DMS79 (cell line): ENCODE measurements at places on chromosomes 7 and 10.

- no peak for DNase-seq
Measured at GRCh38 chr7:142872106-142872675, 13.4 kb downstream of the TRPV6 start.

DNA sequence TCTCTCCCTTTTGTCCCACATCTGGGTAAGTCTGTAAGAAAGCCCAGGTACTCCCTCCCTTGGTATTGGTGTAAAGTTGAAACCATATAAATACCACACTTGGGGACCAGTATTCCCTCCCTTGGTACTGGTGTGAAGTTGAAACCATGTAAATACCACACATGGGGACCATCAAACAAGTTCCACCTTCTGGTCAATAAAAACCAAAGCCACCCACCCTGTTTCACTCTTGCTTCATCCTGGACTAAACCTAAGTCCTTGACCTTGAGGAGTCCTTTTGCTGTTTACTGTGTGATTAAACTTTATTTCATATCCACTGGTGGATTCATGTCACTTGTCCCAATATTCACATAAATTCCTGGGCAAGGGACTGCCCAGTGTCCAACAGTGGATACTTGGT, 8.4 kb downstream of the P4HA1 start:
- DNase-seq, result no peak

DNA sequence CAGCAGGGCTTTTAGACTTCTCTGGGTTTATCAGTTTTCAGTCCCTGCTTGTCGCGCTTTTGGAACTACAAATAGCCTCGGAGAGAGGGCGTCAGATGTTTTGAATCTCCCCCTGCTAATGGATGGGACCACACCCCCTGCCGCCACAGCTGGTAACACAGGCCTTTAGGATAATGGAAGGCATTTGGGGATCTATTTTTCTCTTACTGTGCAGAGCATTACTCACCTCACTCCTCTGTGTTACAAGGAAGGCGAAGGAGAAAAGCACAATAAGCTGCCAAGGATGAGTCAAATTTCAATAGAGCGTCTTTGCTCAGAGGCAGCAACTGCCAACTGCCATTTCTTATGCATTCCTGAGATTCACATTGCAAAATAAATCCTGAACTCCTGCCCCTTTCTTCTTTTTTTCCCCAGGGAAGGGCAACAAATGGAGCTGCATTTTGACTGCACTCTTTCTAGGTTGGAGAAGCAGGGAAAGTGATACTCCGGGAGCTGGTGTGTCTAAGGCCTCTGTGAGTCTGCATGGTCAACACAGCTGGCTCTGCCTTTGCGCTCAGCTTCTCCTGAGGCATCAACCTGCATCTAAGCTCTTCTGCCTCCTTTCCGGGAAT, 31.5 kb upstream of the SMNDC1 start:
- DNase-seq, result no peak

DNA sequence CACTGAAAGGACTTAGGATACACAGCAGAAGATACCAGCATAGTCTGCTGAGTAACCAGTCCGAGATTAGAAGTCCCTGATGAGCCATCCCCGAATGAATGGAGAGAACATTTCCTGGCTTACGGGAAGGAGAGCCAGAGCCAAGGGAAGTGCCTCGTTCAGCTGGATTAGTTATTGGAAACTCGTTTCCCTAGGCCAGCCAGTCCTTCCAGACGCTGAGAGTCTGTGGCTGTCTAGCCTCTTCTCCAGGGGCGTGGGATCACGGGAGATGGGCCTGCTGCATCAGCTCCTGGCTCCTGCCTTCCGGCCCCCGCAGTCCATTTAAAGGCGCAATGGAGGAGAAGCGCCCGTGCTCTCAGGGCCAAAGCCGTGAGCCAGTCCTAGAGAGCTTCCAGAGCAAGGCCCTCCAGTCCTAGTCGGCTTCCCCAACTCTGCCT, 712.8 kb downstream of the PARD3 start:
- no peak for DNase-seq

DNA sequence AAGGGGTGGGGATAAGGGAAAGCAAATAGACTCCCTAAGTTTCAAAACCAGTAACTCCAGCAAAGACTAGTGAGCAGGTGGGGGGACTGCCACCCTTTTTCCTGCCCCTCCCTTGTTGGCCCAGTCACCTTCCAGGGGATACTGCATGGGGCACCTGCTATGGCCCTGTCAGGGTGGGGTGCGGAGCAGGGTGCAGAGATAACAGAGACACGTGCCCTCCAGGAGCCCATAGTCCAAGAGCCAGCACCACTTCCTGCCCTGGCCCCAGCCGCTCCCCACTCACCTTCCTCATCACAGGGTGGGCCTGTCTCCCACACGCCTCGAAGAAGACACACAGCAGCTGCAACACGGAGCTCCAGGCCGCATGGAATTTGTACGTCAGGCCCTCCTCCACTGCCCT, 20.6 kb downstream of the RRP12 start:
- no peak for DNase-seq

GRCh38 chr10:125060826-125061556, 99.4 kb downstream of the CTBP2 start:
- no peak for DNase-seq

- DNase-seq, result peak; percentile 99
Measured at GRCh38 chr7:117808341-117808757, 64.9 kb downstream of the CTTNBP2 start.
